Activated naive CD8-positive, alpha-beta T cell treated with anti-CD3 and anti-CD28 coated beads for 36 hours (primary cell): ENCODE measurements at places on chromosomes 6 and 20.

DNA sequence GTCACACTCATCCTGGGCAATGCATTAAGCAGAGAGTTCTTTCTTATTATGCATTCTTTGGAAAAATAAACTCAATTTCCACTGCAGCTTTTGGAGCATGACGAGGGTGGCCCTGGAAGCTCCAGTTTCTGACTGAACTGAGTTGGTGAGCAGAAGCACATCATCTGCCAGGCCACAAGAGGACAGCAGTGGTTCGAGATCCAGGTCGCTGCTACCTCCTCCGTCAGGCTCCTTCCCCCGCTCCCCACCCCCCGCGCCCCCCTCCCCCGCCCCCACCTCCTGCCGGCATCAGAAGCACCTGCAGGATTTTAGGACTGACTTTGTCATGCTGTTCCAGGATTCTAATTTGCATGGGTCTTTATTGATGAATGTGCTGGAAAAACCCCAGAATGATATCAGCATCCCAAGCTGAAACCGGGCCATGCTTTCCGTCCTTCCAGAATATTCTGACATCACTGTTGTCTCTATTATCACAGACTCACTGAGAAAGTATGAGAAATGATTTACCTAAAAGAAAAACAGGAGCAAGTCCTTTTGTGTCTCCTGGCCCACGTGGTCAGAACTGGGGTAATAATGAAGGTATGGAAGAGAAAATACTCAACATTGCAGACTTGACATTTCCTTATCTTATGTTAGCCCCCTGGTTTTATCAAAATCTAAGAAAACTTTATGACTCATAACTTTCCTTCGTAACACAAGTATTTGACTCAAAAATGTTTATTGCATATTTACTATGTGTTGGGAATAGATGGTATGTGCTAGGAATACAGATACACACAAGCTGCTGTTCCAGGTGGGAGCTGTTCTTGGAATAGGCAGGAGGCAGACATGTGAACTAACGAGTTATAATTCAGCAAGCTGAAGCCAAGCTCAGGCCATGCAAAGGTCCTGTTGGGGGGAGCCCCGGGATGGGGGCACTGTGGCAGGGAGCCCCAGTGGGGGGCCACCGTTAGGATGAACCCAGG lies 220.2 kb upstream of the EXOC2 start:
- DNase-seq, result no peak

GRCh38 chr6:160871320-160871719 lies 120.2 kb upstream of the MAP3K4 start:
- no peak for DNase-seq

GRCh38 chr6:91667596-91667995 lies 1080.7 kb upstream of the MAP3K7 start:
- DNase-seq, result no peak

DNA sequence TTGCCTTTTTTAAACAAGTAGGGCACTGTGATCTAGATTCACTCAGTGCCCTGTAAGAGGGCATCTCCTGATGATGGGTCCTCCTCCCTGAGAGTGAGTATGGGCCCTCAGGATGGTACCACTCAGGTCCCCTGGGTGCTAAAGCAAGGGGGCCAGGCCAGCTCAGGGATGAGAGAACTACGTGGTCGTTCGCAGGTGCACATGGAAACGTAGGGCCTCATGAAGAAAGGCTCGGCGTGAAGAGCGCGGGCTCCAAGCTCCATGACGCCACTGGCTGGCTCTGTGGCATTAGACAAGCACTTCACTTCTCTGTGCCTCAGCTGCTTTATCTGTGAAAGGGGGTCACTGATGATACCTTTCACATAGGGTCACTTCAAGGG lies 50.7 kb downstream of the SYNJ2 start:
- DNase-seq, result no peak

DNA sequence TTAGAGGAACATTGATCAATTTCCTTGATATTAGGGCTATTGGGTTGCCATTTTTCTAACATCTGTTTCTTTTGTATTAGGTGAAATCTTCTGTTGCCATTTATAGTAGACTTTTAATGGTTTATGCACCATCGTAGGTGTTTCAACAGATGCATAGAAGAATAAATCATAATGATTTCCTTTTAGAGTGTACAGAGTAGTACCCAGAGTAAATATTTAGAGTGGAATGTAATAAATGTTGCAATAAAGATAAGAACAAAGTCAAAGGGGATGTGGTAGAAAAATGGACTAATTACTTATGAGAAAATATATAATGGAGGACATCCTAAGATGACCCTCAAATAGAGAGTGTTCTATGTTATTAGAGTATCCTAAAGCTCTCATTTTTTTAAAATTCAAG lies 643.0 kb upstream of the CITED2 start:
- DNase-seq, result no peak

GRCh38 chr20:37388831-37389230 lies 42.9 kb downstream of the SRC start:
- no peak for DNase-seq

DNA sequence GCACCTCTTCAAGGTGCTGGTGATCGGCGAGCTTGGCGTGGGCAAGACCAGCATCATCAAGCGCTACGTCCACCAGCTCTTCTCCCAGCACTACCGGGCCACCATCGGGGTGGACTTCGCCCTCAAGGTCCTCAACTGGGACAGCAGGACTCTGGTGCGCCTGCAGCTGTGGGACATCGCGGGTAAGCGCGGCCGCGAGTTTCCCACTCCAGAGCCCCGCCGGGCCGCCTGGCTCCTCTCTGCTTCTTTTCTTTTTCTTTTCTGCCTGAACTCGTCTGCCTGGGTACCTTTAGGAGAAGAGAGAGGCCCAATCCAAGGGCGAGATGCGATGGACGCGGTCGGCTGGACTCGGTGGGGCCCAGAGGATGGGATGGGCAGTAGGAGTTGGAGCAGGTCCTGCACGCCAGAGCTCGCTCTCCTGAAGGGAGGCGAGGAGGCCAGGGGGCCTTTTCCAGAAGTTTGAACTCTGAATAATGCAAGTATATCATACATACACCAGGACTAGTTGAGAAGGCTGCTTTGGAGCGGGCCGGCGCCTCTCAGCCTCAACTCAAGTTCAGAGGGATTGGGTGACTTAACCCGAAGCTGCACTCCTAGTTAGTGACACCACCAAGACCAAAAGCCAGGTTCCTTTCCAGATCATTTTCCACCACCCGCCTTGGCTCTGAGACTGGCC lies 445 bp downstream of the RAB32 start:
- no peak for DNase-seq

- no peak for DNase-seq
Measured at GRCh38 chr20:10824750-10825500, 151.1 kb upstream of the JAG1 start.

GRCh38 chr20:17943343-17943742 lies 25.3 kb downstream of the SNX5 start:
- no peak for DNase-seq

- DNase-seq, result no peak
Measured at GRCh38 chr6:106044151-106044550, 42.0 kb upstream of the PRDM1 start.

DNA sequence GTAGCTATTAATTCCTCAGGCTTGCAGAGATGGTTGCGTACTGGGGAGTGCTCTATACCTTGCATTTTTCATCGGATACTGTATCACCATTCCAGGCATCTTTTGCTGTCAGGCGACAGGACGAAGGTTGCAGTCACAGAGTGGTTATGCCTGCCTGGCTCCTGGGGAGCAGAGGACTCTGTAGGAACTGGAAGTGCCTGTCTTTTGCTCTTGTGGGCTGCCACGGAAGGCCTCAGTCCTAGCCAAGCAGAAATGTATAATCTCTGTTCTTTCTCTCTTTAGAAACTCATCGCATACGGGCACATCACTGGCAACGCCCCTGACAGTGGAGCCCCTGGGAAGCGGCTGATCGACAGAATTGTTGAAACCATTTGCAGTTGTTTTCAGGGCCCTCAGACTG lies 29.5 kb downstream of the ARFGEF2 start:
- no peak for DNase-seq

DNA sequence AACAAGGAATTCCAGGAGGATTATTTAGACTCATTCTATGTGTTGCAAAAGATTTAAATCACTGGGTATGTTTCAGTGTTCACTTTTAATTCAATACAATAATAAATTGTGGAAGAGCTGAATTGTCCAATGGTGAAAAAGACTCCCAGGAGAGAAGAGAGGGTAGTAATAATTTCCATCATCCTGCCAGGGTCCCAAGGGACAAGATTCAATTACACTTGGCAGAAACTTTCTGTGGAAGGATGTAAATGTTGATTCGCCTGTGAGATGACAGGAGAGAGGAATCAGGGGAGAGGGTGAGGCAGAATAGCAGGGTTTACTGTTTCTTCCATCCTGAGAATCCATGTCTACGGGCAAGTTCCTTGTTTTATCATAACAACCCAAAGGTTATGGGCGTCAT lies 342.7 kb downstream of the ESR1 start:
- DNase-seq, result no peak

DNA sequence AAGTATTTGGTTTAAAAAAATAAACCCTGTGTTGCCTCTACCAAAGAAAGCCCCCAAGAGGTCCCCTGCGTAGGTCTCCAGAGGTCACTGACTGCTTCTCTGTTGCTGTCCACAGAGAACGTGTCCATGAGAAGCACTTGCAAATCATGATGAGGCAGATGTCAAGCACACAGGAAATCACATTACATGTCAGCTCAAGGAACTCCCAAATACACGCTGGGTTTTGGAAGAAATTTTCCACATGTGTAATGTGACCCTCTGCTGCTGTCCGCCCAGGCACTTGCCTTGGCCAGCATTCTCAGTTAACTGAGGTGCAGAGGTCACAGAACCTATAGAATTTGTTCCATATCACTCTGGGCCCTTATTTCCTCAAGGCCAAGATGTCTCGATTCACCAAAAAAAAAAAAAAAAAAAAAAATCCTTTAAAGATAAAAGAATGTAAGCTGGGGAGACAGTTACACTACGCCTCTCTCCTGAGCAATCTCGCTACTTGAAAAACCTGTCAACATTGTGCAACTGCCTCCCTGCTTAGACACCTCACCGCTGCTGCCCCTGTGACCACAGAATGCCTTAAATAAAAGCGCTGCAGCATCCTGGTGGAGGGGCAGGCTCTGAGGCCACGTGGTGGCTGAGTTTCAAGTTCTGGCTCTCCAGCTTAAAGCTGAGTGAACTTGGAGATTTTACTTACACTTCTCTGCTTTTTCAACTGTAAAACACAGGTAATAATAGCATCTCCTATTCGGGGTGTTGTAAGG lies 42.3 kb downstream of the SLC22A23 start:
- peak; percentile 6 for DNase-seq

- DNase-seq, result no peak
Measured at GRCh38 chr20:60254901-60255411, 296.7 kb downstream of the CDH26 start.

DNA sequence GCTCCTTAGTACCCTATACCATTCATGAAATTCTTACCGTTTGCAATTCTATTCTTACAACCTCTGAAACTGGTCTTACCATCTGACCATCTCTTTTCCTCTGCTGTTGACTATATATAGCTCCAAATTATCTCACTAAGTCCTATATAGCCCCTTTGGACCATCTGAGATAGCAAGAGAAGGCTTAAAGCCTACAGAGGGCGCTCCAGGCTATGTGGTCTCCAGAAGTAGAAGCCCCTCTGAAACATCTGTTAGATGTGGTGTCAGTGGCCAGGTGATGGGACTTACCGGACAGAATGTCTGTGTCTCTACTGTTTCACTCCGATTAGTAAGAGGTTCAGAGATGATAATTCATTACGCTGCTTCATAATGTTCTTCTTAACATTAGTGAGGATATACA lies 140.7 kb upstream of the BMP2 start:
- no peak for DNase-seq

- no peak for DNase-seq
Measured at GRCh38 chr20:6028818-6029217, 25.0 kb downstream of the LRRN4 start.

DNA sequence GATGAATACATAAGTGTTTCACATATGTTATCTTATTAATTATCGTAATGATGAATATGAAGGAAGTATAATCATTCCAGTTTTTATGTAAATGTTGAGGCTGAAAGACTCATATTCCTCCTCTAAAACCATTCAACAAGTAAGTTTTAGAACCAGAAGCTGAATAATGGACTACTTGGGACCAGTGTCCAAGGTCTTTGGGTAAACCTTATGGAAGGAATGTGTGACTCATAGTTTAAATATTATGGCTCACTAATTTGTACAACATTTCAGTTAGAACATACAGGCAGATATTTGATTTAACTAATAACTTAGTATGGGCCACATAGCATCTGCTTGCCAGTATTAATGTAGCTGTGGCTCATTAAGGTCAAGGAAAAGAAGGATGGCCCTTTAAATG lies 209.6 kb downstream of the TFAP2B start:
- DNase-seq, result no peak

DNA sequence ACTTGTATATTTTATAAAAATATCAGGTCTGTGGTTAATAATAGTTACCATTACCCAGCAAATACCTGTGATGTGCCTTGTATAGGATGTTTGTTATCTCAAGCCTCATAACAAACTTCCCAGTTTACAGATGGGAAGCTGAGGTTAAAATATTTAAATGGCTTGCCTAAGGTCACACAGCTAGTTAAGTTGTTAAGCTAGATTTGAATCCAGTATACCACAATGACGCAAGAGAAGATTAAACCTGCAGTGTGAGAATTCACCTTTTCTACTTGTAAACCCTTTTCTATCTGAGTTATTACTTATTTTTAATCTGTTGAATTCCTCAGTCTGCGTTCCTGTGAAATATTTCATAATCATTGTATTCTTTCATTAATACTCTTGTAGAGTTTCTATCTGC lies 4.9 kb downstream of the DSP start:
- DNase-seq, result no peak

- no peak for DNase-seq
Measured at GRCh38 chr6:102381203-102381602, 987.7 kb downstream of the GRIK2 start.

GRCh38 chr20:46111028-46111835 lies 6.9 kb upstream of the CD40 start:
- peak; percentile 61 for DNase-seq

DNA sequence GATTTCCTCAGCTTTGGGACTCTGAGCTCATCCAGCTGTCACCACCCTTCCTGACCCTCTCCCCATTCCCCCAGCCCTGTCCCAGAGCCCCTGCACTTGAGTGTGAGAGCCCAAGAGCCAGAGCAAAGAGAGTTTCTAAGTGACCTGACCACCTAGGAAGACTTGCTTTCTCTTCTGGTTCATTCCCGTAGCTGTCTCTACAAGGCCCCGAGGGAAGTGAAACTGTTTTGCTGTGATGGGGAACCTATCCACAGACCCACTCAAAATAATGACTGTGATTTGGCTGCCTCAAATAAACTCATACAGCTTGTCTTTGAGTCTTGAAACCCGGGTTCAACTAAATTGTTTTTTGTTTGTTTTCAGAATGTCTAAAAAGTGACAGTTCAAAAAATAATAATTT lies 74.6 kb upstream of the XRN2 start:
- DNase-seq, result no peak

GRCh38 chr6:331622-332521 lies 39.6 kb downstream of the DUSP22 start:
- no peak for DNase-seq
